ENCODE measurements at places on chromosomes 6 and 20.
A peak's percentile ranks its signal among the peaks of the same experiment; 100 is the strongest.

DNA sequence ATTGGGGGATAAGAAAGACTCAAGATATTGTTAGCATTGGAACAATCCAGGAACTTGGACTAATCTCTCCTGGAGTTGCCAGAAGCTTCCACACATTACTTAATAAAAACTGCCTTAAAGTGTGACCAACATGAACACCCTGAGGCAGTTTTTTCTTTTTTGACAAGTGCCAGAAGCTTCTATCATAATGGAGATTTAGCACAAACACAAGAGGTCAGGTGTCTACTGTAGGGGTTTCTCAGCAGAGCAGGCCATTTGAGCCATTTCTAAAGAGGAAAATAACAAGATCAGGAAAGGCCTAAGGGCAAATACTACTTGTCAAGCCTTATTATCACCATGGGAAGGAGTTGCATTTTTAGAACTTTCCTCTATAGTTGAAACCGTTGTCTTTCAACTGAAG is 361.5 kb downstream of the EPM2A start:
- no peak for DNase-seq

- DNase-seq = no peak
Observed at GRCh38 chr20:22617160-22617559, 32.8 kb upstream of the FOXA2 start.

- DNase-seq = no peak
Observed at GRCh38 chr6:15401769-15402250, 155.9 kb downstream of the JARID2 start.

DNA sequence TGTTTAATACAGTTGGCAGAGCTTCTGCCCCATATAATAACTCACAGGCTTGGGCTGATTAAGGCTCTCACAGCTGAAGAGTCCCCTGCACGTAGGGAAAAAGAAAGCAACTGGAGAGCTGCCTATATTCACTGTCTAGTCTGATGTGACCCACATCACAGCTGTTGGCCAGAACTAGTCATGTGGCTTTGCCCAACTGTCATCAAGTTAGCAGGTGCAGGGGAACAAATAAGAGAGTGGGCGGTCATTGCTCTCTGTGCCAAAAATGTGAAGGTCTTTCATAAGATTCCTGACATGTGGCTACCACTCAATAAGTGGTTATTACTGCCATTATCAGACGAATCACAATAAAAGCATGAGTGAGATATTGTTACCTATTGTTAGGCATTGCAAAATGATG is 665.2 kb downstream of the DOK5 start:
- DNase-seq = no peak

DNA sequence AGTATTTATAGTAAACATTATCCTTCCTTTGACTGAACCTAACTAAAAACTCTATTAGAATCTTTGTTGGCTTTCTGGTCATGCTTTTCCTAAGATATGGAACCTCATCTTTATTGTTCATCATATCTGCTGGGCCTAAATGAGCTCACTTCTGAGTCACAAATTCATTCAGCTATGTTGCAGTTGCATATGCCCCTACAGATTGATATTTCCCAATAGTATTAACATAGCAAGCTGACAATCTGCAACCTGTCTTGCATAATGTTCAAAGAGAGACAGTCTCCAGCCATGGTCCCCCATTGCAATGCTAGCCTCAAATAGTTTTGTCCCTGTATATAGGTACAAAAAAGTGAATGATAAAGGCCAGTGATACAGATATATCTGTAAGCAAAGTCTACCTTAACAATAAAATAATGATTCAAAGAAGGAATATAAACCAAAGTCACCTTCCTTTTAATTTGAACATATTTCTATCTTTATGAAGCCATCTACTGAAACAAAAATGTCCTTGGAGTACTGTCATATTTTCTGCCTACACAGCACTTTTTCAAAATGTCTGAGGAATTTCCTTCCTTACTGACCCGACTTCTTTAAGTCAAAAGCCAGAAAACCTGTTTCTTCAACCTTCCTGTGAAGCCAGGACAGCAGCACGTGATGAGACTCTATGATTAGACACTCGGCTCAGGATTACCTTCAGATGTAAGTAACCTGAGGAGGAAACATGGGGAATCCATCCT is 140.7 kb downstream of the UBE3D start:
- no peak for DNase-seq

GRCh38 chr6:154592199-154592860 is 81.8 kb upstream of the CNKSR3 start:
- DNase-seq = no peak

DNA sequence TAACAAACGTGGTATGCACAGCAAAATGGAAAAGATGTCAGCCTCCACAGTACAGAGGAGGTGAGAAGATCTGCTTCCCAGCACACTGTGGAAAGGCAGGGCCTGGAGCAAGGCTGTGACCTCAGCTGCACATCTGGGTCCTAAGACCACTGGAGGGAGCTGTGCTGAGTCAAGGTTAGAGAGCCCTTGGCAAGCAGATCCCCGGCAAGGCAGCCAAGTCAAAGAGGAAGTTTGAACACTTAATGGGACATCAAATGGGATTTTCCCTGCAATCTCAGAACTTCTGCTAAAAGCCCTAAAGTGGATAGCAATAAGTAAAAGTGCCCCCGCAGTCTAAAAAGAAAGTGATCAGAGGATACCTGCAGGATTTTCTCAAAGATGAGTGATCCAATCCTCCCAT is 39.5 kb downstream of the UNC5CL start:
- DNase-seq = no peak

DNA sequence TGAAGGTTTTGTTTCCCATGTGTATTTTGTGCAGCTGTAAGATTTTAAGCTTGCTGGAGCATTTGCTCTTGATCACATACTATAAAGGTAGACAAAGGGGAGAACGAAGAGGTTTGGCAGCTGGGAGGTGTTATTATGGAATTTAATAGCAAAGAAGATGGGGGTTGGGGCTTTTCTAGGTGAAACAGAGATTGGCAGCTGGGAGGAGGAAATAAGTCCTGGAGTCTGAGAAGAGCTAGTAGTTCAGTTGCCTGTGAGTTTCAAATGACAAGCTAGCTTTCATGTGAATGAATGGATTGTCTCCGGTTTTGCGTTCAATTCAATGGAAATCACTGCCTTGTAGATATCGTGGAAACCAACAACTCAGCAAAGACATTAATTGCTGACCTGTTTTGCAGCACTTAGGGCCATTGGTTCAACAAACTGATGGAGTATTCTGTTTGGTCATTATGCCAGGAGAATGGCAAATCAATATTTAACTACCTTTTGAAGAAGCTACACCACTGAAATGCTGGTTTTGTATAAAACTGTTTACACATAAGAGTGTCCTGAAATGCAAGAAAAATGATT is 38.1 kb upstream of the FLRT3 start:
- DNase-seq = no peak

DNA sequence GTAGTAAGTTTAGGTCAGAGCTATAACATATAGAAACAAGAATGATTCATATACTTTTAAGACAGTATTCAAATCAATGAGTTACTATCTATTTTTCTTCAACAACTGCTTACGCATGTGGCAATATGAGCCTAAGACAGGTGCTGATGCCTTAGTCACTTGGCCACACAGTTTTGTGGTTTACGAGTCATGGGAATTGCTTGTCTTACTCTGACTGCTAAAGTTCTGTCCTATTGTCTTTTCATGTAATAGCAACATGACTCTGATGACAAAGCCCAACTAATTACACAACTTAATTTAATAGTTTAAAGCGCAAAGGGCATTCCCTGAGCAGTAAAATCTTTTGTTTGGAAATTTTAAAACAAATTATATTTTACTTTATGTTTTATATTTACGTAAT is 159.3 kb upstream of the CENPW start:
- DNase-seq = peak; percentile 44

- peak; percentile 24 for DNase-seq
Observed at GRCh38 chr20:50085481-50086365, 27.2 kb downstream of the UBE2V1 start.

DNA sequence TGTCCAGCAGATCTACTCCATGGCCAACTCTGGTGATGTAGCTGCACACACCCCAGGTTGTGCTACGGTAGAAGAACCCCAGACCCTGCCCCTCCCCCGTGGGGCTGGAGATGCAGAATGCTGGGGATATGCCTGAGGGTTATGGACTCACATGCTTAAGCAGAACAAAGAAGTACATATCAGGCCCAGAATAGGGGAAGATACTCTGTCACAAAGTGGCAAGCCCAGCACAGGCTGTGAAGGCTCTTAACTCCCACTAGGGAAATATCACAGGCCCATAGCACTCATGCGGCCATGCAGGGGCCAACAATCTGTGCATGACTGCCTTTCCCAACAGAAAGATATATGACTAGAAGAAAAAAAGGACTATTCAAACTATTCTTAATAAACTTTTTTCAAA is 234.9 kb downstream of the KCNQ5 start:
- DNase-seq = no peak
